ENCODE measurements at places on chromosomes 1 and 21.

DNA sequence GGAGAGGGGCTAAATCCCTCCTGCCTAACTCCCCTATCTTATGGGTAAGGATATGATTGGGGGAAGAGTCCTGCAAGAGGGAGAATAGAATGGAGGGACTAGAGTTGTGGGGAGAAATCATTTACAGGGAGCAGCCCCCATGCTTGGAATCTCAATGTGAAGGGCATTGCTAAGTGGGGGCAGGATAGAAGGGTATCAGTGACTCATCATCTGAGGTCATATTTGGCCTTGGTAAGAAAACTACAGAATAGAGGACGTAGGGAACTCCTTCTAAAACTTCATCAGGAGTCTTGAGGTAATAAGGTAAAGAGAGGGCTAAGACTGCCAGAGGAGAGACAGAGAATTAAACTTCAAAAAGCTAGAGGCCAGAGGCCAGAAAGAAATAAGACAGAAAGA is 487 bp downstream of the HJV start:
- DNase-seq = no peak

DNA sequence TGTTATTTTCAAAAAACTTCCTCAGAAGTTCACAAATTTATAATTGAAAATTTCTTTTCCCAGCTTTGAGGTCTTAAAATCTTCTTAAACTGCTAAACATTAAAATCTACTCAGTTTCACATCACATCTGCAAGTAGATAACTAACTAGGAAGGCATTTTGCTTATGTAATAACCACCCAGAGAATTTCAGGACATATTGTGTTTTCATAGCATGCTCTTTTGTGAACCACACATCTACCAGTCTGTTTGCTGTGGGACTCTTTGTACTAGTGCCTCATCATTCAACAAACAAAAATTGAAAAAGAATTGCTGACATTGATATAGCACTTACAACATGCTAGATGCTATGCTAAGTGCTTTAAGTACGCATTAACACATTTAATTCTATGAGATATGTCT is 31.6 kb upstream of the C1orf146 start:
- DNase-seq = no peak

DNA sequence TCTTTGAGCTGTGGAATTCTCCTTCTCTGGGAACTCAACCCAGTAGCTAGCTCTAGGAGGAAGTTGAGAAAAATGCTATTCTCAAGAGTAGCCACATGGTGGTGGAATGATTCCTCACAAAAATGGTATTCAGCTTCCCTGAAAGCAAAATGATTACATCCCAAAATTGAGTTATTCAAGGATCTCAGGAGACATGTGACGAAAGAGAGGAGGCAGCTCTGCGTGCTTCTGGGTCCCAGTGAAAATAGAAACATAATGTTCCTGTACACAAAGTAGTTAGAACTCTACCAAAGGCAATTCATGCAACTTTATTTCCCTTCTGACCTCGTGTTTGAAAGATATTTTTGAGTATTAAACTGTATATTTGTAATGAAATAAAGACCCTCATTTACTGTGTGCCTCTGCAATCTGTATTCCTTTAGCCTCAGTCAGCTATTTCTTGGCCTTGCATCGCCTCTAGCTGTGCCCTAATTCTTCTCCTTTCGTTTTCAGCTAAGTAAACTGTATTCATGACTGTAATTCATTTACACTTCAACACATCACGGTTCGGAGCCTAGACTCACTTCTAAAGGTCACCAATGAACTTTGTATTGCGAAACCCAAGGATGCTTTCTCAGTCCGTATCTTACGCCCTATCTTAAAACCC is 167.3 kb downstream of the FASLG start:
- no peak for DNase-seq

DNA sequence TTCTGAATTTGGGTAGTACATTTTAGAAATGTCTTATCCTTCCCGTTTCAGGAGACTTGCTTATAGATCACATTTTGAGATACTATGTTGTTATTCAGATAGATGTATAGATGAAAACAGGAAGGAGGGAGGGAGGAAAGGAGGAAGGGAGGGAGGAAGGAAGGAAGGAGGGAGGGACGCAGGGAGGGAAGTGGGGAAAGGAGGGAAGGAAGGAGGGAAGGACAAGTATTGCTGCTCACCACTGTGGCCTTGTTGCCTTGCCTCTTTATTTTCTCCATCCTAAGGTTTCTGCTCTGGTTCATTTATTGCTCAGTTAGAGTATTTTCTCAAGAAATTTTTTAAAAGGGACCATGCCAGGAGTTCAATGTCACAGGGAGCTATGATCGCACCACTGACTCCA is 134.3 kb downstream of the LTN1 start:
- no peak for DNase-seq

DNA sequence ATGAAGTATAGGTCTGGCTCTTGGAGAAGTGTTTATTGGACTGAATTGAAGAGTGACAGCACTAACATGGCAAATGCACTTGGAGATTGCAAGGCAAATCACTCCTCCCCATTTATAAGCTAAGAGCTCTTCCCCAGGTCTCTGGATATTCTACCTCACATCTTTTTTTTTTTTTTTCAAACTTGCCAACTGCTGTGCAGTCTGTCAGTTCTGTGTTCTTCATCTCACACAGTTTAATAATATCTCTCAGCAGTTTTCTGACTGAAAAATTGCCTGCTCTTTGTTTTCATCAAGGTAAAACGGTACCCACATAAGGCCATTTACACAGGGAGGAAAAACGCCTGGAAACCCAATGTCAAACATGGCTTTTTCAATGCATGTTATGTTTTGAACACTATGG is 186.1 kb upstream of the B3GALT2 start:
- DNase-seq = no peak

DNA sequence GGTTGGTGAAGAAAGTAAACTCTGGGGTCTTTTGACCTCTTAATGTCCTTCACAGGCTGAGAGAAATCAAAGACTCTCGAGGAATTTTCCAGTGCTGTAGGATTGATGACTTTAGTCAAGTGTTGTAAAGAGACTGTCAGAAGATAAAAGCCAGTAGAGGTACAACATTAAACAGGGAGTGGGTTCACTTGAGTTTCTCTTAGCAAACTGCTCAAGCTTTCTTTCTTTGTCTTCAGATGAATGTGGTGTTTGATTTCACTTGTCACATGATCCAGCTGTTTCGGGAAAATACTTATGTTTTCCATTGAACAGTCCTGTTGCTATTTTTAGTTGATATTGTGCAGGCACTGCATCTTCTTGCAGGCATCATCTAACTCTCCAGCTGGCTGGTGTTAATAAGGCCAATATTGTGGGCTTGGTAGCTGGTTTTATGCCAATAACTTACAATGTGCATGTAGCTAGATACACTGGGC is 45.6 kb downstream of the XCL2 start:
- no peak for DNase-seq

DNA sequence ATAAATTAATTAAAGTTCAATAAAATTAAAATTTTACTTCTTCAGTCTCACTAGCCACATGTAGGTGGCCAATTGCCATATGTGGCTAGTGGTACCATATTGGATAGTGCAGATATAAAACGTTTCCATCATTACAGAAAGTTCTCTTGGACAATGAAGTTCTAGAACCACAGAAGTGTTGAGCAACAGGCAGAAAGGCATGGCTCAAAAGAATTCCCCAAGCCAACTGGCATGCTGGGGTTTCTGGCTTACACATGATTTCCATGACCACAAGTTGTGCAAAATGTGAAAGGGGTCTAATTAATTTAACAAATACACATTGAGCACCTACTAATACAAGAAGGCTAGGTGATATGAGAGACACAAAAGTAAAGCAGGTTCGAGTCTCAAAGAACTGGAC is 72.2 kb upstream of the CDC42BPA start:
- no peak for DNase-seq
